ENCODE measurements at places on chromosomes 2 and 18.
A peak's percentile ranks its signal among the peaks of the same experiment; 100 is the strongest.

DNA sequence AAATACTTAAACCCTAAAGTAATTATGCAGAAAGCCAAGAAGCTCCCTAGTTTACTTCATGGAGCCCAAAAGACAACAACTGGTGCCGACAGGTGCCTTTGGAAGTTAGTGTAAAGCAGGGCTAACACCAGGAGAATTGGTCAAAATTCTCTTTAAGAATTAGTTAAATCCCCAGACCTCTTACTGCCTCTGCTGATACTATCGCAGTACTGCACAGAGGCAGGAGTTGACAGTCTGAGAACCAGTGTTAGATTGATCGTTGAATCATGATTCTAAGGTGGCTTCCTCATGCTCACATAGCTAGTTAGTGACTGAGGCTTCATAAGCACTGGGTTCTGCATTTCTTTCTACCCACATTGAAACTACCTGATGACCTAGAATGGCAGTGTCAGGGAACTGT, 445.0 kb downstream of the XIRP2 start:
- DNase-seq = no peak

DNA sequence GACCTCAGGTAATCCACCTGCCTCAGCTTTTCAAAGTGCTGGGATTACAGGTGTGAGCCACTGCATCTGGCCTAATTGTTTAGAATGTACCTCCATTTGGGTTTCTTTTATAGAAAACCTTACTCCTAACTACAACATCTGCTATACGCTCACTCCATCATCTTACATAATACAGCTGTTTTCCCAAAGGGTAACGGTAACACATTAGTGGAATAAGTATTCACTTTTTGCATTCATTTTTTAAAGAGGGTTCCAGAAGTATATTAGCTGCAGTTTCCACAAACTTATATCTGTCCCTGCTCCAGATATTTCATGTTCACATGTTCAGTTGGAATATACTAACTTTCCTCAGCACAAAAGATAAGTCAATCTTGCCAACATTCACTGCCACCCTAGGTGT, 640.1 kb upstream of the FSHR start:
- no peak for DNase-seq

- DNase-seq = no peak
Measured at GRCh38 chr2:57450170-57450569, 596.4 kb upstream of the VRK2 start.

DNA sequence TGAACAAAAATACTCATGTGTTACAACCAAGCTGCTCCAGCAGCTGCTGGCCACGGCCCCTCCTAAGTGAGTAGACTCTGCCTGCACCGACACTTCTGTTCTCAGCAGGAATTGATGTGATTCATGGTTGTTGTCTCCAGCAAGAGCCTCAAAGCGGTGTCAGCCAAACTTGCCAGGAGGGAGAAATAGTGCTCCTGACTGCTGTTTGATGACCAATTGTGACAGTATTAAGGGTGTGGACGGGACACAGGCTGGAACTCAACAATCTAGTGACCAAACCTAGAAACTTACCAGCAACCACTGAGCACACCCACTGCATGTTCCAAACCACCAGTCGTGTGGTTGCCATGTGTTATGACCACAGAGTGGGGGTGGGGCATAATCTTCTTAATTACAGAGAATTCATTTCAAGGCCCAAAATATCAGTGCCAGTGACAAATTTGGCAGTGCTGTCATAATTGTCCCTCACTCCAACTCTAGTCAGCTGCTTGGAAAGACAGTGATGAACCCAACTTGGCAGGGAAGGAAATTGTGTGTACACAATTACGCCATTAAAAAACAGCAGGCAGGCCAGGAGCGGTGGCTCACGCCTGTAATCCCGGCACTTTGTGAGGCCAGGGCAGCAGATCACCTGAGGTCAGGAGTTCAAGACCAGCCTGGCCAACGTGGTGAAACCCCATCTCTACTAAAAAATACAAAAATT, 30.4 kb downstream of the FBLN7 start:
- DNase-seq = no peak

DNA sequence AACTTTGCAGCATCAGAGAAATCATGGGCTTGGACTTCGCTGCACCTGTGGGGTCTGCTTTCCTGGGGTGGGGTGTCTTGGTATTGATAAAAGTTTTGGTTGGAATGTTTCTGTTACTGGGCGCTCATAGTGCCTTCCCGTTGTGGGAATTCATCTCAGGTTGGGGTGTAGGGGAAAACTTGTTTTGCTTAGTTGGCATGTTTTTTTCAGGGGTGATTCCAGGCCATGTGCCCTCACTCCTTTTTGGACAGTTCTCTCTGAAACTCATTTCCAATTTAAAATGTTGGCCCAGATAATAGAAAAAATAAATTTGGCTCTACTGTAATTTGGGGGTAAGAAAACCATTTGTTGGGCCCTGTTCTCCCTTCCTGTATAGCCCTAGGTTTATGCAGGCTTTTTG, 1.5 kb downstream of the LTBP1 start:
- no peak for DNase-seq

DNA sequence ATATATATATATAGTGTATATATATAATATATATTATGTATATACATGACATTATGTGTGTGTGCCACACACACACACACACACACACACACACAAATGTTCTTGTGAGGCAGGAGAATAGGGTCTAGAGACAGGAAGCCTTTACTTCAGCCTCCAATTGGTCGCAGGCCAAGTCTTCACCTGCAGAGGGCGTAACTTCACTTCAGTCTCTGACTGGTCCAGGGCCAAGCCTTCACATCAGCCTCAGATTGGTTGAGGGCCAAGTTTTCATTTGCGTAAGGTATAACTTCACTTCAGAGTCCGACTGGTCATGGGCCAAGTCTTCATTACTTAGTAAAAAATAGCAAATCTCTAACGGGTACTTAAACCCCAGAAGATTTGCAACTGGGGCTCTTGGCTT, 13.2 kb upstream of the SS18 start:
- peak; percentile 47 for DNase-seq

- no peak for DNase-seq
Measured at GRCh38 chr2:230097424-230097823, 28.7 kb upstream of the SLC16A14 start.

GRCh38 chr2:68643011-68643873, at the start of gene PROKR1:
TSS of gene PROKR1 (plus strand) at chr2:68643579. CDS start at chr2:68645822, 2,243 bp downstream.
- peak; percentile 40 for DNase-seq

- no peak for DNase-seq
Measured at GRCh38 chr18:28766721-28767120, 589.8 kb upstream of the CDH2 start.

DNA sequence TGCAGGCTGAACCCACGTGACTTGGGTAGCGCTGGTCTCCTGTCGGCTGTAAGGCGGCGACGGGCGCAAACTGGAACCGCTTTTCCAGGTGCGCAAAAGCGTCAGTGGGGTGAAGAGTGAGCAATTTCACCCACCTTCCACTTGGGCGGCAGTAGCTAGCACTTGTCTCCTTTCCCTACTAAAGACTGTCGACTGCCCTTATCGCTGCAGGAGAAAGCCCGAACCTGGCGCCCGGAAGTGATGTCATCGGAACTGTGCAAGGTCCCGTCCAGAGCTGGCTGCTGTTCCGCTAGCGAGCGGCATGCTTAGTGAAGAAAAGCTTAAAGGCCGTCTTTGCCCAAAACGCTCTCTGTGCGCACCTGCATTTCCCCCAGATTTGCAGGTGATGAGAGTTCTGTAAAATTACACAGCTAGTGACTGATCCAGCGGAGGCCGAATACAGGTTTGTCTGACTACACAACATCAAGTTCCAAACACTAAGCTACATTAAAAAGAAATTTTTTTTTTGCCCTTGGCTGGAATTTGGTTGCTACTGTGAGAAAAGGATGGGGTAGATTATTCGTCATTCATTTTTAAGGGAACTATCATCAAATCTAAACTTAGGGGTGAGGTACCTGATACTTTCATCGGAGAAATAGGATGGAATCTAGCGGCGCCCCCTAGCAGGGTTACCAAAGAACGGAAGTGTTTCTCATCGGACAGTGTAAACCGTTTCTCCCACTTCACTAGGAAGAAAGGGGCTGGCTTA, at the start of gene OSGEPL1:
OSGEPL1 (minus strand) TSS at position 242 of the 748 bp plus-strand sequence. CDS start 1,152 bp downstream, outside the sequence.
- peak; percentile 91 for DNase-seq

DNA sequence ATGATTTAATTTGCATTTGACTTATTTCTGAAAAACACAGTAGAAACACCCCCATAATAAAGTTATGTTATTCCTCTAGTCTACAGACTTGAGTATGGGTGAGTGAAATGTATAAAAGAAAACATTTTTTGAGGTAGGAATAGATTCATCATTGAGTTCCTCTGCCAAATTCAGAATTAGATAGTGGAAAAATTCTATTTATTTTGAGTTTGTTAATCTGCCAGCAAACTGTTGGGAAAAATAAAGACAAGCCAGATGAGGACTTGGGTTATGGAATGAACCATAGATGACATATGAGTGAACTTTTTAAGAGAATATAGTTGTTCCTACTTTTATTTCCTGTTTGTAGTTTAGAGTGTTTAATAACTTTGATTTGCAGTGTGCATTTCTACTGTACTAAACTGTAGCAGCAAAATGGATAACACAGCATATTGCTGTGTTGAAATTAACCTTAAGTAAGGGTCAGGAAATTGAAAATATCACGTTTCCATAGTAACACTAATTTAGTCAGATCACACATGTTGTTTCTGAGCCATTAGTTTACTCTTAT, 35.6 kb upstream of the PNPT1 start:
- no peak for DNase-seq

DNA sequence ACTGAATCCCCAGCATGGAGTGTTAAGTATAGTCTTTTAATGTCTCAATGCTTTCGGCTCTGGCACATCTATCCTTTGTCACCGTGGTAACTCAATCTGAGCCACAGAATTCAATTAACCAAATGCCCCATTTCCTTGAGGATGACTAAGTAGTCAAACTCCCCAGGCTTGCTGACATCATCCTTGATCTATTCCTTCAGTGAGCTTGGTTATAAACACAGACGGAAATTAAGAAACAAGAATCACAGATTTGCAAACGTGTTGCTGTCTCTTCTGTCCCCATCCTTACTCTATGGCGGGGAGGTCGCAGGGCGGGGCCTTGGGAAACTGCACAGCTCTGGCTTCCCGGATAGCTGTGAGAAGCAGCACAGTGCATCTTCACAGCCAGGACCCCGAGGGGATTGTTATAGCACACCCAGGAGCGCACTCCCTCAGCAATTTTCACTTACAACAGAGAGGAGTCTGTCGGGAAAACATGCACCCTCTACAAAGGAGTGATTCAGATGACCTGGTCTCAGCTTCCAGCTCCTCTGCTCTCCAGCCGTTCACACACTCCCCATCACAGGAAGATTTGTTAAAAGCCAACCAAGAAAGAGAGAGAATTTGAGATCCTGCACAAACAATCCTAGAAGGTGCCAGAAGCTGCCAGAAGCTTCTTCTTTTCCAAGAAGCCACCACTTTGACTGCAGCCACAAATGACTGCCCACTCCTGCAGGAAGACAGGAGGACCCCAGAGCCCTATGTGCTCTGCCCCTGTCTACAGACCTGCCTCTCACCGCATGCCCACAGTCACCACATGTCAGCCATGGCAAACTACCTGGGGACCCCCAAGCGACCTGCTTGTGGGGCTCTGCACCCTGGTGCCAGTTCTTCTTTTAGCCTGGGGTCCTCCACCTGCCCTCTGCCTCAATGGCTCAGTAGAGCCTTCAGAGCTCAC, 44.9 kb upstream of the YWHAQ start:
- no peak for DNase-seq

DNA sequence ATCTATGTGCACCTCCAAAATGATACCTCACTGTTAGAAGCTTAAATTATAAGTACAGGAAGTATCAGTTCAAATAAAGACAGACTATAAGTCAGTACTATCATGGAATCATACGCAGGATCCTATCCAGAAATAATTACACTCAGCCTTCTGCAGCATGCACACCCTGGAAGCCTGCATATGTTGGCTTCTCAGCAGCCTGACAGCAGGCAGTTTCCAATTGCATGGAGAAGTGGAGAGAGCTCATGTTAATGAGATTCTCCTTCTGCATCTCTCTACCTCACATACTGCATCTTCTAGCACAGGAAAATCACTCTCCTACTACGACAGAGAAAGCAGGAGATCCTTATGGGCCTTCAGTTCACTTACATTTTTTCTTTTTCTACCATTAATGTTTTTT, 20.5 kb downstream of the NR4A2 start:
- no peak for DNase-seq

GRCh38 chr2:190183539-190183938, 121.0 kb upstream of the MSTN start:
- DNase-seq = no peak

GRCh38 chr2:161123531-161124030, 36.6 kb upstream of the TANK start:
- no peak for DNase-seq

- no peak for DNase-seq
Measured at GRCh38 chr18:46793565-46793964, 36.7 kb upstream of the ST8SIA5 start.

DNA sequence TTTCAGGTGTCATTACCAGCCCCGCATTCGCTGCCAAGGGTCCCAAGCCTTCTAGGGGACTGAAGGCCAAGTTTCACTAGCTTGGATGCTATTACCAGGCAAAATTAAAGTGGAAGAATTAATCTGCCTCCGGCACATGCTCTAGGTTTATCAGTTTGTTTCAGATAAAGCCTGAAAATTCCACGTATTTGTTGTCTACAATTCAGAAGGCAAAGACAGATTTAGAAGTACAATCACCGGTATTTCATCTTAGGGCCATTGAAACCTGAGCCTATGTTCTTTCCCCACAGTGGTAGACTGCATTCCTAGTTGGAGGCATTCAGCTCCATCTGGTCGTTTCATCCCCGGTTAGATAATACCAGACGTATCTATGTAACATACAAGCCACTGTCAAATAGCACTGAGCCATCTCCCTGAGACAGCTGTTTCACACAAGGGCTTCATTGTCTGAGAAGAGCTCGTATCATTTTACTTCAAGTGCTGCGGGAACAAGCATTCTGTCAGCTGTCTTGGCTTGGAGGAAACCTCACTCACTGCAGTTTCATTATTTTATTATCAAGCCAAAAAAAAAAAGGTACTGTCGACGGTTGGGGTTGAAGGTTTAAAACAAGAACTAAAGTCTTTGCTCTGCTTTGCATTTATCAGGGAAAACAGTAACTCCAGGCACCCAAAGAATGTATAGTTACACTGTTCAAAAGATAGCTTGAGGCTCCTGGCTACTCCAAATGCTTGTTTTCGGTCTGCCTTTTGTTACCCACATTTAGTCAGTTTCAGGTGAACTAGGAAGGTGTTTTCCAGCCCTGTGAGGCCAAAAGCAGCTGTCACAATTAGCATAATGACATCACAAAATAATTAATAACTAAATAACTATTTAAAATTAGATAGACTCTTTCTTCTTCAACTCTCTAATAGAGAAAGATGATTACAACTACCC, 76.7 kb downstream of the TGIF1 start:
- DNase-seq = no peak

DNA sequence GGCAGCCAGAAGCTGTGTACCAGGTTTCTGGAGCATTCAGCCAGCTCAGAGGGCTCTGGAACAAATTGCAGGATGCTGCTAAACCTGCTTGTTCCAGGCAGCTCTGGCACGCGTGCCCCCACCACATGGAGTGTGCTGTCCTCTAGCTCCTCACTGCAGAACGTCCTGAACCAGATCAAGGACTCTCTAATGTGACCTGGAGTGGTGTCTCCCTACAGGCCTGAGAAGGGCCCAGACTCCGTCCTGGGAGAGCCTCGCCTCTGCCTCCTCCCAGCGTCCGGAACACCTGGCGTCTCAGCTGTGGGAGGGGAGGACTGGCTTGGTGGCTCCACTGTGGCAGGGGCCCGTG, 115.6 kb upstream of the GPC1 start:
- no peak for DNase-seq
